Right lobe of liver (tissue), 6 donors: ENCODE measurements at places on chromosomes 7 and 10. TPM values are rescaled to one million over a fixed set of nuclear protein-coding genes. Genes with fewer than 3 reads are reported as not detected.

GRCh38 chr10:75418293-75418692 lies 13.1 kb upstream of the LRMDA start:
- H3K36me3 ChIP-seq = no peaks in the 10 kb centered on the region
- H3K27me3 ChIP-seq = no peaks in the 10 kb centered on the region
- DNase-seq = no peak
- H3K4me3 ChIP-seq = no peak overlapping the region

DNA sequence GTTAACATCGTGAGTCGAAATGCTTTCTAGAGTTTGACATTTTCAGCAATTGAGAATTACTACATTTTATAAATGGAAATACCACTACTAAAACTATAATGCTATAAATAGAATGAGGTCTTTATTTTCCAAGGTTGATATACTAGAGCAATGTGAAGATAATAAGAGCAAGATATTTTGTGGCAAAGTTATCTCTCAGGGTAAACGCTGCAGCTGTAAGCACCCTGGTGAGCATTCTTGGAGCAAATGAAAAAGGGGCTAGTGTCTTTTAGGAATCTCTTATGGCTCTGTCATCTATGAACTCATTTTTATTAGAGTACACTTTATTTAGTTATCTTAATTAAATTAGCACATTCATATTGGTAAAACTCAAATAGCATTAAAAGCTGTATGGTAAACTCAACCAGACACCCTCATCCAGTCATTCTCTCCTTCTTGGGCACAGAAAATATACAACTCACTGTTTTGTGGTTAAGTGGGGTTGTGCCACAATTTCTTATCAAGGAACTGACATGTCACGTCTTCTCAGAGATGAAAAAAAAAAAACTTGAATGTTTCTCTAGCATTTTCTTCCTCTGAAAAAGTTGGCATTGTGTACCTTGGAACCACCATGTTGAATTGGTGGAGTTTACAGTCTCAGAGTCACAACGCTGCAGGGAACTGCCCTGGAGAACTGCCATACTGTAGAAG lies 289.5 kb upstream of the PFKP start:
- no peaks in the 10 kb centered on the region for H3K27me3 ChIP-seq
- H3K4me3 ChIP-seq = no peak overlapping the region
- DNase-seq = no peak
- H3K36me3 ChIP-seq = no peaks in the 10 kb centered on the region

DNA sequence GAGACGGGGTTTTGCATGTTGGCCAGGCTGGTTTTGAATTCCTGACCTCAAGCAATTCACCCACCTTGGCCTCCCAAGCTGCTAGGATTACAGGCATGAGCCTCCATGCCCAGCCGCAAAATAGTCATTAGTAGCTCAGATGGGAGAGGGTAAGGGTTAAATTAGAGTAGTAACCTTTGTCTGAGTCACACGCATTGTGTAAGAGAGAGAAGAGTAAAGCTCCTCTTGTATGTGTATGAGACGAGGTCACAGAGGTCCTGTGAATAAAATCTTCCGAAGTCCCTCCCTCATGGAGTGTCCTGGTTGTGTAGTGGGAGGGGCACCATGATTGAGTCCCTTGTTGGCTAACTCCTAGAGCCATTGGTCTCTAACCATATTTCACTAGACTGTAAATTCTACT lies 85.2 kb upstream of the CDC14C start:
- no peak overlapping the region for H3K27ac ChIP-seq
- no peak for DNase-seq
- no peaks in the 10 kb centered on the region for H3K36me3 ChIP-seq

PGAM1 gene
- 127 TPM for total RNA-seq

OR2A5 gene
- not detected for total RNA-seq

GRCh38 chr7:119761776-119762175 lies 511.2 kb upstream of the KCND2 start:
- no peaks in the 10 kb centered on the region for H3K4me1 ChIP-seq
- DNase-seq = no peak
- H3K4me3 ChIP-seq = no peak overlapping the region
- H3K36me3 ChIP-seq = no peaks in the 10 kb centered on the region
- H3K27ac ChIP-seq = no peak overlapping the region
- no peaks in the 10 kb centered on the region for H3K27me3 ChIP-seq

DNA sequence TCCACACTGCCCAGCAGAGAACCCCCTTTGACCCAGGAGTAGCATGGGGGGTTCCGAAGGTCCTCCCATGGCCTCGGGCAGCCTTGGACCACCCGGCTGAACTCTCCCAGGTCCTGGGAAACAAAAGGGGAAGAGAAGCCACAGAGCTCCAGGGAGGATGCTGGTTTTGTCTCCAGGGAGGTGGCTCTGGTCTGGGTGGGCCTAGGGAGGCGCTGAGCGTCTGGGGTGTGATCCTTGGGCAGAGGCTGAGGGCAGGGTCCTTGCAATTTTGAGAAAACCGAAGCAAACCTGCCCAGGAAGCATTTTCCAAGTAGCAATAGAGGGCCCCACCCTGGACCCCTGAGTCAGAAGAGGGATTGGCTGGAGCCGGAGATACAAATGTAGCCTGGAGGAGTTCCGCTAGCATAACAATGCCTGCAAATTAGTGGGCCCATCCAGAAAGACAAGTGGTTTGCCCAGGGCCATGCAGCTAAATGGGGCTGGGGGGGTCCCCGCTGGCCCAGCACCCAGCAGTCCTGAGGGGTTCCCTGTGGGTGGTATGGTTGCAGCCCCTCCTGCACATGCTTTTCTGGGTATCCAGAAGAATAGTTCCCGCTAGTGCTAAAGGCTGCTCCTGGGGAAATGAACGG lies 2.0 kb downstream of the UTF1 start:
- no peak overlapping the region for H3K4me3 ChIP-seq
- DNase-seq = no peak
- H3K27me3 ChIP-seq = peaks cover 13% of the 10 kb centered on the region
- H3K4me1 ChIP-seq = peaks cover 9% of the 10 kb centered on the region
- H3K36me3 ChIP-seq = no peaks in the 10 kb centered on the region
- no peak overlapping the region for H3K27ac ChIP-seq

ZNF365 gene
- 0.06 TPM for total RNA-seq

GRCh38 chr7:32890793-32891042 lies 842 bp downstream of the KBTBD2 start:
- no peak for DNase-seq
- no peaks in the 10 kb centered on the region for H3K27me3 ChIP-seq
- H3K36me3 ChIP-seq = no peaks in the 10 kb centered on the region
- peaks cover 33% of the 10 kb centered on the region for H3K4me1 ChIP-seq
- peak overlapping the region; percentile 76 for H3K4me3 ChIP-seq

DNA sequence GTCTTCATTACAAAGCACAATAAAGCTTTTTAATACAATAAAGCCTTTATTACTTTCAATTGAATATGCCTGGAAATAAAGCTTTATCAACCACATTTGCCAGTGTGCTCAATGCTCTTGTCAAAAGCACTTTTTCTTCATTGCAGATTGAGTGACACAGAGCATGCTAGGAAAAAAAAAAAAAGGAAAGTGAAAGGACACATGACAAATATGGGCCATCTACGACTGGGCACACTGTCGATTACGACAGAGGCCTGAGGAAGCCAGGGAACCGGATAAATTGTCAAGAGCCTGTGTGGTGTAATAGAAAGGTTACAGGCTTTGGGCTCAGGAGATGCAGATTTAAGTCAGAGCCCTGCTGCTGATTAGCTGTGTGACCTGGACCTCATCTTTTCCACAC lies 84.8 kb upstream of the LRGUK start:
- no peak overlapping the region for H3K4me3 ChIP-seq
- no peaks in the 10 kb centered on the region for H3K36me3 ChIP-seq
- H3K27me3 ChIP-seq = no peaks in the 10 kb centered on the region
- H3K27ac ChIP-seq = no peak overlapping the region

DNA sequence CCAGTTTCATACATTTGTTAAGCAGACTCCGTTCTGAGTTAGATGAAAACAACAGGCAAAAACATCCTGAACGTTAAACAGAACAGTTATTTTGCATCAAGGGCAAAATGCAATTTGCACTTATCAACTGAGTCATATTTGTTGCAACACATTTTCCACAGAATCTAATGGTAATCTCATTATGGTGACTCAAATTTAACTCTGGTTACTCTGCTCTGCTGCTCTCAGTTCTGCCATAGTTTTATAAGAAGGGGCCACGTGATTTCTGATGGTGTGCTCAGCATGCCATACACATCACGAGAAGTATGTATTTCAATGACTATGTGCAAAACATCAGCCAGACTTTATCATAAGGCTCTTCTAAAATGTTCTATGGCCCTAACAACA lies 148.8 kb downstream of the CHCHD3 start:
- H3K36me3 ChIP-seq = no peaks in the 10 kb centered on the region
- no peak overlapping the region for H3K27ac ChIP-seq
- no peaks in the 10 kb centered on the region for H3K27me3 ChIP-seq
- H3K4me3 ChIP-seq = no peak overlapping the region
- DNase-seq = no peak

CLDN4 gene
- total RNA-seq = 1.3 TPM

FBXL13 gene
- 0.16 TPM for total RNA-seq

PITX3 gene
- total RNA-seq = not detected

DNA sequence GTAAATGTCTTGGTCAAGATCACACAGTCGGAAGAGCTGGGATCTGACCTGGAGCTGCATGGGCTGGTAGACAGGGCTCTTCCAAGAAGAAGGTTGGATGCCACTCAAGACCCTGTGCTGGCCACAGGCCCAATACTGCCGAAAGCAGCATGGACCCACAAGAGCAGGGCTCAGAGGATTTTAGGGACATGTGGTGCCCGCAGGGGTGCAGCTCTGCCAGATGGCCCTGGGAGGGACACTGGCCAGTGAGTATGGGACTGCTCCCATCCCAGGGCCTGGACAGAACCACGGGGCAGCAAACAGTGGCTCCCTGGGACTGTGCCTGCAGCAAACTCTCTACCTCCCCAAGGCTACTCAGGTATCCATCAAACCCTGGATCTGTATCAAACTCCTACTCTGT lies 12.4 kb downstream of the MAT1A start:
- H3K27ac ChIP-seq = no peak overlapping the region
- no peak overlapping the region for H3K4me3 ChIP-seq
- peak; percentile 52 for DNase-seq
- H3K4me1 ChIP-seq = peaks cover 4% of the 10 kb centered on the region
- no peaks in the 10 kb centered on the region for H3K27me3 ChIP-seq

GRCh38 chr7:46286356-46286755 lies 365.3 kb upstream of the IGFBP3 start:
- no peaks in the 10 kb centered on the region for H3K36me3 ChIP-seq
- DNase-seq = no peak
- no peaks in the 10 kb centered on the region for H3K27me3 ChIP-seq
- peaks cover 7% of the 10 kb centered on the region for H3K4me1 ChIP-seq
- H3K27ac ChIP-seq = no peak overlapping the region

DNA sequence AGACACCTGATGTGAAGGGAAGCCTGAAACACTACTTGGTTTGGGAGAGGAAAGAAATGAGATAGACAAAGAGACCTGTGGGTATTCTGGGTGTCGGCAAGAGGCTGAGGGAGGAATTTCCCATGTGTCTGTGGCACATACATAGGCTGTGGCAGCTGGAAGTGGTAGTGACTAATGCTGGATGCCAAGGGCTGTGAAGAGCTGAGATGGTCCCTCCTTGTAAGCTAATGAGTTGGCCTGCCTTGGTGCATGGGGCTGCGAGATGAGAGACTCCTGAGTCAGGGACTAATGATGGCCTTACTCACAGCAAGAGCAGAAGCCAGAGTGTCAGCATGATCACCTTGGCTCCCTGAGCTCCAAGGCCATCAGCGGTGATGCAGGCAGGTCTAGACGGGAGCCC lies 119.0 kb upstream of the EEPD1 start:
- no peaks in the 10 kb centered on the region for H3K4me1 ChIP-seq
- no peaks in the 10 kb centered on the region for H3K27me3 ChIP-seq
- no peak overlapping the region for H3K27ac ChIP-seq
- H3K4me3 ChIP-seq = no peak overlapping the region
